ENCODE measurements at places on chromosomes 3 and 15.

- no peak for DNase-seq
These were observed 45.2 kb downstream of the ADAM10 start for GRCh38 chr15:58704155-58704865.

GRCh38 chr3:94587291-94587690, 524.4 kb downstream of the NSUN3 start:
- no peak for DNase-seq

DNA sequence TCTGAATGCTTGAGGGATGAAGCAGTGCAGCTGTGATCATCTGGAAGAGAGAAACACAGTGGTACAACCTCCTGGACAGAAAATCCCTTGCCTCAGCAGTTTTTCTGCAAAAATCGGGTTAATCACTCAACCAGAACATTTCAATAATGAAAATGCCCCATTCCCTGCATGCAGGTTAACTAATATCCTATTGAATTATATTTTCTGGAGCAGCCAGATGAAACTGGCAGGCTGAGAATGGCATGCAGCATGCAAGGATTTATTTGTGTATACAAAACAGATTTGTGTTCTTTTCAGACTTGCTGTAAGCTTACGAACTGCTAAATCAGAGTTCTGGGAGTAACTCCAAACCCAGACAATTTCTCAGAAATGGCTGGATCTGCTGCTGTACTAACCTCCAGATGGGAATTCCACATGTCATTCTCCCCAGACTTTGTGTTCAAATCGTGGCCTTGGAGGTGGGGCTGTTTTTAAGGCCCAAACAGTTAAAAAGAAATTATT, 39.1 kb downstream of the SLC9A9 start:
- DNase-seq, result no peak

GRCh38 chr3:66475386-66476020, 25.3 kb downstream of the LRIG1 start:
- DNase-seq, result no peak

GRCh38 chr3:184005941-184006507, 11.7 kb downstream of the ABCC5 start:
- DNase-seq, result peak; percentile 51

- no peak for DNase-seq
These were observed 31.3 kb upstream of the ARHGEF3 start for GRCh38 chr3:56833022-56833421.

GRCh38 chr15:72948662-72949061, 103.6 kb upstream of the NEO1 start:
- DNase-seq, result no peak

DNA sequence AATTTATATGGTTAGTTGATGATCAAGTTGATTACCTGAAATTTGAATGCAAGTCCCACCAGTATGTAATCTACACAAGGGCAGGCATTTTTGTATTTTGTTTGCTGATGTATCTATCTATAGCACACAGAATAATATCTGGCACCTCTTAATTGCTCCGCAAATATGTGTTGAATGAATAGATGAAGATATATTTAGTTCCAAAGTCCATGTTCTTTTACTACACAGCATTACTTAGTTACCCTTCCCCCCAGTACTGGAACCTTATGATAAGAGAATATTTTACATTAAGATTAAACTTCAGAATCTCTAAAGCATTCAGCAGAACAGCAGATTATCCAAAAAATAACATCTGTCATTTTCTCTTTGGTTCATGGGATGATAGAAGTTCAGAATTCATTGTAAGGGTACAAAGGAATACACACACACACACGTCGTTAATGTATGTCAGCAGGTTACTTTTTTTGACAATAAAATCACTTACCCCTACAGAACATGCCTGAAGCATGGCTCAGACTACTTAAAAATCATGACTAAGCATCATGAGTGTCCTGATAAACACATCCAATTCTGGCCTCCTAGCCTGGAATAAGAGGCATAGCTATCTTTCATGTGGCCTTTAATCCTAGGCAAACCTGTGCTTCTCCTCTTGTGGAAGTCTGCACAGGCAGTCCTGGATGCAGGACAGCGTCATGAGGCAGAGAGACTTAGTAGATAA, 148.9 kb upstream of the TBC1D5 start:
- DNase-seq, result no peak

DNA sequence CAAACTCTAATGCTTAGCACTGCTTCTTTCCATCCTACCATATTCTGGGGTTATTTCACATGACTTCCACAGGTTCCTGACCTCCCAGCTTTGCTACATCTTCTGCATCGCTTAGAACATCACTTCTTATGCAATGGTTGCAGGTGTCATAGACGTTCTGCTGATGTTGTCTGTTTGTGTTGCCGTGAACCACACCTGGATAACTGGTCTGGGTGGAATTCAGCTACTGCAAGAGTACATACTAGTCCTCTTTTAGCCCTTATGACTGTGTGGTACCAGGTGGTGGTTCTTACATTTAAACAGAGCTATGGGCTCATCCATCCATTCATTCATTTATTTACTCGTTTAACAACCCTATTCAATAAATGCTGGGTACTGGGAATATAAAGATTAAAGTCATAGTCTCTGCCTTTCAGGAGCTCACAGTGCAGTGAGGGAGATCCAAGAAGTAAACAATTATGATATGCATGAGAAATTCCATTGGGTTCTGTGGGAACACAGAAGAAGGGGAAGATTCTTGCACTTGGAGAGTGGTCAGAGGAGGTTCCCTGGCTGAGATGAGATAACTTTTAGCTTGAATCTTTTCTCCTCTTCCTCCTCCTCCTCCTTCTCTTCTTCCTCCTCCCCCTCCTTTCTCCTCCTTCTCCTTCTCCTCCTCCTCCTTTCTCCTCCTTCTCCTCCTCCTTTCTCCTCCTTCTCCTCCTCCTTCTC, 30.8 kb downstream of the TMEM45A start:
- no peak for DNase-seq

DNA sequence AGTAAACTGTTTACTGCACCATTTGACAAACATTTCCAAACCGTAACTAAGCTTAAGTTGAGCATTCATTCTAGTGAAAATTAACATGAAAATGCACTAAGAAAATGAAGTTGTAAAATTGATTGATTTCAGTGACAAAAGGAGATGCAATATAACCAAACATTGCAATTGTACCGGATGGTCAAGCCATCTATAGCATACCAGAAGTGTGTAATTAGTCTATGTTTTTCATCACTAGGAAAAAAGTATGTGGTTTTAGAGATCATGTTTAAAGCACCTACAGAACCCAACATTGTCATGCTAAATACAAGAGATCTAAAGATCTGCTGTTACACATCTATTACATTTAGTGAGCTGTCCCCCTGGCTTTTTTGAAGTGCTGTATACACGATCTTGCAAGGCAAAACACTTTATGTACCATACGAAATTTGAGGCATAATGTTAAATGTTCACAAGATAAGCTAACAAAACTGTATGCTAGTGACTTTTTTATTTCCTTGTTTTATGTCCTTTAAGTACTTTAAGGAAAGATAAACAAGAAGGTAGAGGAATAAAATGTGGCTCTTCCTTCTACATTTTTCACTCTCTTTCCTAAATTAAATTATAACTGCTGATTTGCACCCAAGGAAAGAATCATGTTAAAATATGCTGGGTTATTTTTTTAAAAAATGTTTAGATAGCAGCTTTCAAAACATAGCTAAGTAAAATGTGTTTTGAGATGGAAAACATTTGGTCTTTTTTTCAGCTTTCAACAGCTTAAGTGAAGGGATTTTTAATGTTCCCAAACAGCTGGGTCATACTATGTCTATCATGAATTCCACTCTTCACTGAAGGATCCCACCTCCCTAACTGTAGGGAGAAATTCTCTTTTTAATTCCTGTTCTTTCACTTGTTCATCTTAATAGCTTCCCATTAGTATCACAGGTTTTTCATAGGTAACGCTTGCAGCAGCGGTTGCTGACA, 498.0 kb downstream of the MECOM start:
- DNase-seq, result no peak

- no peak for DNase-seq
These were observed 96.1 kb downstream of the STAC start for GRCh38 chr3:36476286-36476942.

All from ovary (tissue), 10 donors.